ENCODE measurements at places on chromosomes 16 and 17.

DNA sequence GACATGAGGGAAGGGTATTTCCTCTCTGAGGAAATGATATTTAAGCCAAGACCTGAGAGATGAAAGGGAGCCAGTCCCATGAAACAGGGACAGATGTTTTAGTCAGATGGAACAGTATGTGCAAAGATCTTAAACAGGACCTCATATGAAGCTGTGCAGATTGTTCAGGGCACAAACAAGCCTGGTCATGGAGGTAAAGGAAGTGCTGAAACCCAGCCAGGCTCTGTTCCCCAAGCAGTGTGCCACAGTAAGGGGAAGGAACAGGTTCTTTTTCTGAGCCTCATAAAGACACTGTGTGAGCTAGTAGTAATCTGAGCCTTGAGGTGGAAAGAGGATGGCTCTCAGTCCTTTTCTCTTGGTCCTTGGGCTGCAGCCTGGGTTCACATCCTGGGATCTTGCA lies 159.9 kb downstream of the ANKFN1 start:
- DNase-seq: no peak

DNA sequence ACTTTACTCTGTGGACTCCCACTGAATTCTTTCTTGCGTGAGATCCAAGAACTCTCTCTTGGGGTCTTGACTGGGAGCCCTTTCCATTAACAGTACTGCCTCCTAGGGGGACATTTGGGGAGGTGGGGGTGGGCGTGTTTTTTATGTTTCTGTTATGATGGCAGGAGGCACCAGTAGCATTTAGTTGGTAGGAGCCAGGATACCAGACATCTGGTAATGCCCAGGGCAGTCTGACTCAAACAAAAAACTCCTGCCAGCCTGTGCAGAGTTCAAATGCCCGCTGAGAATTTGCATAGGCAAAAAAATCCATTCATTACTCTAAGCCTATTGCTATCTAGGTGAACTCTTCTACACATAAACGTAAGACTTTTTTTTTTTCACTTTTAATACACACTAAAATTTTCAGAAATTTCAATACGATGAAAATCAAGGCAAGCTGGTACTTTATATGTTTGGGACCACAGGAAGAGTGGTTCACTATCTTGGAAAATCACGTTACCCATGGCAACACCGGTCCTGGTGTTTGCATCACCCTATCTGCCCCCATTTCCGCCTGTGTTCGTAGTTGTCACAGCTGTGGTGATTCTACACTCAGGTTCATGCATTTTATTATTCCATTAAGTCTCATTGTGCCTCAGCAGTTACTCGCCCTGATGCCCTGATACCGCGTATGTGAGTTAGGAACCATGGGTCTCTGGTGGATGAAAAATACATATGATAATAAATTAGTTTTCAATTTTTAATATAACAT lies 121.1 kb upstream of the XYLT1 start:
- no peak for DNase-seq

DNA sequence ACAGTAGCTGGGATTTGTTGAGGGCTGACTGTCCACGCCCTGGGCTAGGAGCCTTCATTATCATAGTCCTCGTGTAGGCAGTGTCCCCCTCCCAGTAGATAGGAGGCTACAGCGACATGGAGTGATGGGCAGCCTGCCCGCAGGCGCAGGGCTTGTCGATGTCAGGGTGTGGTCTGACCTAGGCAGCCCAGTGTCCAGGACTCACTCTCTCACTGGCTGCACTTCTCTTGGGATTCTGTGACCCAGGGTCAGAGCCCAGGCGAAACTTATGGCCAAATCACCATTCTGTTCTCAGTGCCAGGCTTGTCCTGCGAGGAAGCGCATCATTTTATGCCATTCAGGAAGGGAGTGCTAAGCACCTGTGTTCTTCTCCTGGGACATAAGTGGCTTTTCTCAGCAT lies 32.6 kb downstream of the SHISA6 start:
- no peak for DNase-seq

GRCh38 chr17:77279448-77280303 lies 138.9 kb downstream of the SEC14L1 start:
- no peak for DNase-seq

GRCh38 chr16:77555126-77555525 lies 120.3 kb upstream of the ADAMTS18 start:
- DNase-seq: no peak

DNA sequence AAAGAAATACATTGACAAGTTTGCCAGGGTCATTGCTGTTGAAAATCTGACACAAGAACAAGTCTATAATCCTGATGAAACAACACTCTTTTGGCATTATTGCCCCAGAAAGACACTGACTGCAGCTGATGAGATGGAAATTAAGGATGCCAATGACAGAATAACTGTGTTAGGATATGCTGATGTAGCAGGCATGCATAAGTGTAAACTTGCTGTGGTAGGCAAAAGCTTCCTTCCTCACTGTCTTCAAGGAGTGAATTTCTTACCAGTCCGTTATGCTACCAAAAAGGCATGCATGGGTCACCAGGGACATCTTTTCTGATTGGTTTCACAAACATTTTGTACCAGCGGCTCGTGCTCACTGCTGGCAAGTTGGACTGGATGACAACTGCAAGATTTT lies 10.5 kb downstream of the GDPD1 start:
- DNase-seq: no peak

DNA sequence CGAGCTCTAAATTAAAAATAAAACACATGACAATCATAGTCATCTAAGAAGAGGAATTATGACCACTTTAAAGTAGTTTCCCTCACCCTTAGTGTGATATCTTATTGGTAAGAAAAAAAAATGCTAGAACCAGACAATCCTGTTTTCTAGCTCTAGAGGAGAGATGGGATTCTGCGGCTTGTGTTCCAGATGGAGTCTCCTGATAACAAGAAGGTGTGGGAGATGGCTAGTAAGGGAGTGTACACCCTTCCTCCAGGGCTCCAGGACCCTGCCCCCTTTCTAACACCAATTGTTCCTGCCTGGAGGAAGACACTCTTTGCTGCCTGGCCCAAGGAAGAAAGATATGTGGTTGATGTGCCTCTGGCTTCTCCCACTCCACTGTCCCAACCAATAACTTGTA lies 68.8 kb upstream of the FBXO47 start:
- no peak for DNase-seq

GRCh38 chr16:68272507-68273209 lies 8.3 kb downstream of the SLC7A6 start:
- DNase-seq: no peak

GRCh38 chr17:752620-753219 lies 656 bp upstream of the GEMIN4 start:
- peak; percentile 49 for DNase-seq

DNA sequence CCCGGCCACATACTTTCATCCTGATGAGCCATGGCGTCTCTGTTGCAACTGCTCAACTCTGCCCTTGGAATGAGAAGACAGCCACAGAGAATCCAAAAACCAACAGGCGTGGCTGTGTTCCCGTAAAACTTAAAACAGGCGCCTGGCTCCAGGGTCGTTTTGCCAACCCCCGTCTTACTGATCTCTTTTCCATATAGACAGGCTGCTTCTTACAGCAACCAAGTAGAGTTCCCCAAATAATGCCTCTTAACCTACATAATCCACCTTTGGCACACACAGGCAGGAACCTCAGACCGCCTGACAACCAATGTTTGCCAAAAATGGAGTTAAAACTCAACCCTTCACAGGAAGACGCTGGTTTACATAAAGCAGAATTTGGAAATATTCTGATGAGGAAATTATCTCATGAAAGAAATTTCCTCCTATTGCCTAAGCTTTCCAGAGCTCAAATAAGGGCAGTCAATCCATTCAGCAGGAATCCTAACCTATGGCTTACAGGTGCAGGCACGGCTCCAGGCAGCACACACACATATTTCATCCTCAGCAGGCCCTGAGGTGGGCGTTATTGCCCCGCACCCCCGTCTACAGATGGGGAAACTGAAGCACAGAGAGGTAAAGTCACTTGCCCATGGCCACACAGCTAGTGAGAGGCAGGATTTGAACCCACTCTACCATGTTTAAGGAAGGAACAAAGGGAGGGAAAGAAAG lies 35.8 kb downstream of the LITAF start:
- DNase-seq: no peak

- DNase-seq: no peak
These were observed 1.3 kb downstream of the LYRM9 start for GRCh38 chr17:27891841-27892240.

GRCh38 chr16:80166082-80166481 lies 374.7 kb upstream of the DYNLRB2 start:
- no peak for DNase-seq

DNA sequence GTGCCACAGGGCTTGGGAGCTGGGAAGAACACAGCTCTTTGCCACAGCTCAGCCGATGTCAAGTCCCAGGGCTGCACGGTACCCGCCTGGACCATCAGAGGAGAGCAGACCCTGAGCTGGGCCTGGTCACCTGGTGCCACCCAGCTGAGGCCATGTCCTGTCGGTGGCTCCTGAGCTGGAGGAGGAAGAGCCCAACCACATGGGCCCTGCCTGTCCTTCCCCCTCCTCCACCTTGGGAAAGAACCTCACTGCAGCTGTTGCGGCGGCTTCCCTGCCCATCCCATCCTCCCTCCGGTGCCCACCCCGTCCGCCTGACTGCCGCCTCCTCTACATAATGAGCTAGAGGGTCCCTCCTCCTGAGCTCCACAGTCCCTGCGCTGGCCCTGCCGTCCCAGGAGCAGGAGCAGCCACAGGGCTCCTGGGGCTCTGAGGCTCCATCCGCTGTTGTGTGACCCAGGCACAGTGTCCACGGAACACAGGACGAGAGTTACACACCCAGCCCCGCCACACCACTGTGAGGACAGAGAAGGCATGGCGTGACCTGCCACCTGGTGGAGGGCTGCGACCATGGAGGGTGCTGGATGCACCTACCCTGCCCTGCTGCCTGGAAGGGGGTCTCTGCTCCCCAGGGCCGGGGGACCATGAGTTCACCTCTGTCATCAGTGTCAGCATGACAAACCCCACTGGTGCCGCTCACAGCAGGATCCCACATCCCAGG lies 21.4 kb upstream of the CHMP6 start:
- DNase-seq: peak; percentile 82

DNA sequence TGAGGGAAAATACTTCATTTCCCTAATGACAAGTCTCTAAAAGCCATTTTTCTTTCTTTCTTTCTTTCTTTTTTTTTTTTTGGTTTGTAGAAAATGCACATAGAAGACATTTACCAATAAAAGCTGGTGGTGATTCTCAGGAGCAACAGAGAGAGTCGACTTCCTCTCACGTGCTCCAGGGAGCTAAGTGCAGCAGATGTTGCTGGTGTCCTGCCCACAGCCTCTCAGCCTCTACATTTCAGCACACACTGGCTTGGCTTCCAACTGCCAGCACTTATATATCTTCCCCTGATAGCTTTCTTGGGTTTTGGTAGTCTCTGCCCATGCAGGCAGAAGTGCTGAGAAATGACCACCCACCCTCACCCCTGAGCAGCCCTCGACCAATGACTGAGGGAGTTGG lies 58.4 kb upstream of the MARCHF10 start:
- no peak for DNase-seq

- DNase-seq: peak; percentile 81
These were observed 13.4 kb upstream of the TAC4 start for GRCh38 chr17:49861150-49861884.

GRCh38 chr16:52621651-52622050 lies 74.7 kb upstream of the TOX3 start:
- no peak for DNase-seq

DNA sequence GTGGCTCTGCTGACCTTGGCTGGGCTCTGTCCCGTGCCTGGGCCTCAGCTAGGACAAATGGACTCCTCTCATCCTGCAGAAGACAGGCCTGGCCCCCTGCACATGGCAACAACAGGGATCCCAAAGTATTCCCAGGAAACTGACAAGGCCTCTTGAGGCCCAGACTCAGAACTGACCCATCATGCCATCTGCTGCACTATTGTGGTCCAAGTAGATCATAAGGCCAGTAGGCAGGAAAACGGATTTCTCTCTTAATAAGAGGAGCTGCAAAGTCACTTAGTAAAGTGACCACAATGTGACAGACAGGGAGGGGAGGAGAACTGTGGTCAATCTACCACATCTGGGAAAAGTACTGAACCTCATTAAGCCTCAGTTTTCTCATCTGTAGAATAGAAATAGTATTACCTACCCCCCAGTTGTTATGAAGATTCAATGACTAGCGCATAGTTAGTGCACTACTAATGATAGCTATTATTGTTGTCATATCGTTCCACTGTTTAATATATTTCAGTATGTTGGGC lies 62.1 kb upstream of the TNRC6A start:
- DNase-seq: no peak

DNA sequence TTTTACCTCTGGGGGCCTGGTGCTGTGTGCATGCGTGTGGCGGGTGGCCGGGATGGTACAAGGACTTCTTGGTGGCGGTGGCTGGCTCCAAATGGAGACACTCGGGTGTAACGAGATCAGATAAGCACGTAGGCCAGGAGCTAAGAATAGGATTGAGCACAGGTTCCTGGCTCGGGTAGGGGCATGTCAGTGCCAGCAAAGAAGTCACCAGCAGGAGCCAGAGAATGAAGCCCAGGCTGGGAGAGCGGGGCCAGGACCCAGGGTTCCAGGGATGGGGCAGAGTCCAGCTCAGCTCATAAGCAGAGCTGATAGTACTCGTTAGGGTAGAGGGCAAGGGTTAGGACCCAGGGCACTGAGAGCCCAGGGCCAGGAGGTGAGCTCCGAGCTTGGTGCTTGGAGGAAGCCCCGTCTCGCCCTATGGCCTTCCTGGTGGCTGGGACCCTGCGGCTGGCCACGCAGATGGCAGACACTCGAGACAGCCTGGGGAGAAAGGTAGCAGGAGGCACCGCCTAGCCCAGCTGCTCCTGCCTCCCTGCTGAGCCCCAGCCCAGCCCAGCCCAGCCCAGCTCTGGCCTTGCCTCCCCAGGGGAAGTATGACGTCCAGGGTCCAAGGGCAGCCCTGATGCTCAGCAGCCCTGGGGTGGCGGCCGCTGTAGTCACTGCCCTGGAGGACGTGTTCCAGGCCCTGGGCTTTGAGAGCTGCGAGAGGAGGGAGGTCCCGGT lies 8.9 kb downstream of the ZNF213 start:
- no peak for DNase-seq

- no peak for DNase-seq
These were observed 17.7 kb upstream of the TOM1L1 start for GRCh38 chr17:54882950-54883349.

DNA sequence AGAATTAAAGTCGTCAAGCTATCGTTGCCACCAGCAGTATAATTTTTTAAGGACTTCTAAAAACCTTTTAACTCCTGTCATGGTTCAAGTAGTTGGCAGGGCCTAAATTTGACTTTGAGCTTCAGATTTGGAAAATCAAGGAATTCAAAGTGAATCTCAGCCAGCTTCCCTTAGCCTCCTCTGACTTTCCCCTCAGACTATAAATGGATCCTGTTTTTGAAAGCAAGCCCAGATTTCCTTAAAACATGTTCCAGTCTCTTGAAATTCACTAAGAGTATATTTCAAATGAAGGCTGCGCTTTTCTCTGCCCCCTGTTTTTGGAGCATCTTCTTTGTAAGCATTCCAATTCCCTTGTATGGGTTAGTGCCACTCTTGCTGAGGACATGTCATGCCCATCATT lies 101.8 kb upstream of the CDH8 start:
- no peak for DNase-seq

- no peak for DNase-seq
These were observed 10.4 kb downstream of the CPPED1 start for GRCh38 chr16:12793120-12793864.

Data from GM10248 (cell line).